Suprapubic skin (tissue), 4 donors: ENCODE measurements at places on chromosomes 2 and 18.

DNA sequence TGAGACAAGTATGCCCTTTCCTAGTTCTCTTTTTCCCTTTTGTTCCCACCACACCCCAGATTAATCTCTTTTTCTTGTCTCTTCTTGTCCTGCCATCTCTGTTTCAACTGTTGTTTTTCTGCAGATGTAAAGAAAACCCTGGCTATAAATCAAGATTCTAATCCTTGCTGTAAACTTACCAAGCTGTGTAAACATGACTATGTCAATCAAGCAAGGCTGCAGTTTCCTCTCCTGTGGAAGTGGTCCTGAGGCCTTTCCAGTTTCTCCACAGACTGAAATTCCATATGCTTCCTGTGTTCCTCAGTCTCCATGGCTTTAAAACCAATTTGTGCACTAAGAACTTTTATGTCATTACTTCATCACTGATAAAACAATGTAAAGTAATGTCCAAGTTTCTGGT lies 288.8 kb upstream of the PIK3C3 start:
- no peak overlapping the region for H3K4me3 ChIP-seq
- no peak overlapping the region for H3K27ac ChIP-seq
- H3K36me3 ChIP-seq: no peaks in the 10 kb centered on the region
- no peaks in the 10 kb centered on the region for H3K27me3 ChIP-seq

- peaks cover 28% of the 10 kb centered on the region for H3K4me1 ChIP-seq
- peak overlapping the region; percentile 74 for H3K27ac ChIP-seq
- H3K4me3 ChIP-seq: peak overlapping the region; percentile 5
- no peaks in the 10 kb centered on the region for H3K27me3 ChIP-seq
- H3K36me3 ChIP-seq: no peaks in the 10 kb centered on the region
These were observed 217.4 kb downstream of the CDCA7 start for GRCh38 chr2:173571887-173572680.

DNA sequence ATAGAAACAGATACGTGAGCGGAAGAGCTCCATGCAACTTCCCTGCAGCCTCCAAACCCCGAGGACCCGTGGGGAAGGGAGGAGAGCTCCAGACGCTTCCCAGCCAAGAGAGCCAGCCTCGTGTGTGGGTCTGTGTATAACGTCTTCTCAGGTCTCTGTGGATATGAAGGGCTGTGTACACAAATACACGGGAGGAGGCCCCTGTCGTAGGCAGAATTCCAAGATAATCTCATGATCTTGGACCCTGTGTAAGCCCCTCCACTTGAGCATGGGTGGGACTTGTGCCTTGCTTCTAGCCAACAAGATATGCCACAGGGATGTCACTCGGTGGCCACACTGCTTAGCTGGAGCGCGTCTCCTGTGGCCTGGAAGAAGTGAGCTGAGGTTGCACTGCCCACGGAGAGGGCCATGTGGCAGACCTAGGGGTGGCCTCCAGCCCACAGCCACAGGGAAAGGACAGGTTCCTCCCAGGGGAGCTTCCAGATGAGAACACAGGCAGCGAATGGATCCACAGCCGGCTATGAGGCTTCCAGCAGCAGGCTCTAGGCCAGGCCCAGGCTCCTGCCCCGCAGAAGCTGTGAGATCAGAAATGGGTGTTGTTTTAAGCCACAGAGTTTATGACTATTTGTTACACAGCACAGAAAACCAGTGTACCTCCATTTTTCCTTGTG lies 15.6 kb upstream of the KLF11 start:
- no peak for DNase-seq
- no peak overlapping the region for H3K27ac ChIP-seq
- H3K4me3 ChIP-seq: no peak overlapping the region
- H3K36me3 ChIP-seq: no peaks in the 10 kb centered on the region

- DNase-seq: no peak
- no peaks in the 10 kb centered on the region for H3K27me3 ChIP-seq
- no peaks in the 10 kb centered on the region for H3K36me3 ChIP-seq
- no peak overlapping the region for H3K27ac ChIP-seq
- peaks cover 26% of the 10 kb centered on the region for H3K4me1 ChIP-seq
These were observed 4.6 kb downstream of the MAP3K20 start for GRCh38 chr2:173079973-173080860.

DNA sequence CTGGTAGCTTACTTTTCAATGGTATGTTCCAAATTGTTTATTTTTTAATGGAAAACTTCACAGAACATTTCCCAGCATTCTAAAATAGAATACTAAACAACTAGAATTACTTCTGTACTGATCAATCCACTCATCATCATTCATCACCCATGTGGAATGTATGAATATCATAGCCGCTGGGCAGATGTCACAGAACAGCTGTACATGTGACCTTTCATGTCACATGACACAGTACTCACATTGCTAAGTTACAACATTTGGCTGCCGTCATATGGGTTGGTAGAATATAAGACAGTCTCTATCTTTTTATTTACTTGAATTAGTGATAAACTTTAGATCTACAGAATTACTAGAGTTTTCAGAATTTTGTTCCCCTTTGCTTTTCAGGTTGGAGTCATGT lies 387.6 kb downstream of the ZEB2 start:
- DNase-seq: no peak
- H3K36me3 ChIP-seq: no peaks in the 10 kb centered on the region
- H3K27me3 ChIP-seq: no peaks in the 10 kb centered on the region
- H3K27ac ChIP-seq: no peak overlapping the region

GRCh38 chr2:71526975-71527374 lies 73.6 kb downstream of the DYSF start:
- DNase-seq: no peak
- no peaks in the 10 kb centered on the region for H3K4me1 ChIP-seq
- no peak overlapping the region for H3K27ac ChIP-seq
- H3K36me3 ChIP-seq: no peaks in the 10 kb centered on the region
- H3K27me3 ChIP-seq: peaks cover 16% of the 10 kb centered on the region
- H3K4me3 ChIP-seq: no peak overlapping the region

GRCh38 chr2:237388036-237388435 lies 25.9 kb downstream of the COL6A3 start:
- DNase-seq: no peak
- no peaks in the 10 kb centered on the region for H3K27me3 ChIP-seq
- no peaks in the 10 kb centered on the region for H3K4me1 ChIP-seq
- peaks cover 7% of the 10 kb centered on the region for H3K36me3 ChIP-seq

DNA sequence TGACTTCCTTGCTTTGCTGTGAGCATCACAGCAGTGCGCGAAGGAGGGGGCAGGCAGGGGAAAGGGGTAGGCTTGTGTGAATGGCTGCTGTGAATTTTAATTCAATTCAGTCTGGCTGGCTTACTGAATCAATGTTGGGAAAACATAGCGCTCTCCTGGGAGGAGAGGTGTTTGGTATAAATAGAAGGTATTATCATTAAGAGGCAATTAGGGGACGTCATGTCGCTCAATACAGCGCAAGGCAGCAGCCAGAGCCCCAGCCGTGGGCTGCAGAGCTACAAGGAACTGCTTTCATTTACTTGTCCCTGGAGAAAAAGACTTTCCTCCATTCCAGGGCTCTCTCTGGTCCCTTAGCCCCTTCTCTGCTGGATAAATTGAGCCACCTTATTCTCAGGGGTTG lies 181.4 kb upstream of the MSH6 start:
- no peak overlapping the region for H3K4me3 ChIP-seq
- no peaks in the 10 kb centered on the region for H3K4me1 ChIP-seq
- no peak for DNase-seq
- H3K27me3 ChIP-seq: no peaks in the 10 kb centered on the region
- no peak overlapping the region for H3K27ac ChIP-seq
- no peaks in the 10 kb centered on the region for H3K36me3 ChIP-seq

GRCh38 chr2:149954981-149955600 lies 367.5 kb upstream of the MMADHC start:
- no peaks in the 10 kb centered on the region for H3K36me3 ChIP-seq
- DNase-seq: no peak
- no peak overlapping the region for H3K4me3 ChIP-seq

GRCh38 chr2:49003201-49003600 lies 151.1 kb downstream of the FSHR start:
- no peaks in the 10 kb centered on the region for H3K36me3 ChIP-seq
- no peak overlapping the region for H3K4me3 ChIP-seq
- no peak for DNase-seq
- no peaks in the 10 kb centered on the region for H3K27me3 ChIP-seq

- no peak overlapping the region for H3K4me3 ChIP-seq
- no peaks in the 10 kb centered on the region for H3K4me1 ChIP-seq
- no peak overlapping the region for H3K27ac ChIP-seq
These were observed 531.9 kb downstream of the PARD3B start for GRCh38 chr2:205077159-205077558.

DNA sequence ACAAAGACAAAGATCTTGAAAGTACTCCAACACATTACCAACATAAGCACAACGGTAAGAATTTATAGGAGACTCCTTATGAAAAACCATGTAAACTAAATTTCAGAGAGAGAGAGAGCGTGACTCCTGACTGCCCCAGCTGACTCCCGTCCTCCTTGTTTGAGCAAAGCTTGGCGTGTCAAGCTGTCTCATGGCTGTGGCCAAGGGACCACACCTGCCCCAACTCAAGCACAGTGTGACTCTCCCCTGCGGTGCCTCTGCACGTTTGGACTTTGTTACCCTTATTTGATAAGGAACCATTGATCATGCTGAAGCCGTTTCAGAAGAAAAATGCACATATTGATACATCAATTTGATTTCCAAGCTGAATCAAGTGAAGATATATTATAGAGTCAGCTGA lies 124.8 kb downstream of the COL6A3 start:
- no peaks in the 10 kb centered on the region for H3K27me3 ChIP-seq
- no peak overlapping the region for H3K4me3 ChIP-seq
- DNase-seq: no peak
- no peak overlapping the region for H3K27ac ChIP-seq
- peaks cover 32% of the 10 kb centered on the region for H3K4me1 ChIP-seq
- H3K36me3 ChIP-seq: no peaks in the 10 kb centered on the region

DNA sequence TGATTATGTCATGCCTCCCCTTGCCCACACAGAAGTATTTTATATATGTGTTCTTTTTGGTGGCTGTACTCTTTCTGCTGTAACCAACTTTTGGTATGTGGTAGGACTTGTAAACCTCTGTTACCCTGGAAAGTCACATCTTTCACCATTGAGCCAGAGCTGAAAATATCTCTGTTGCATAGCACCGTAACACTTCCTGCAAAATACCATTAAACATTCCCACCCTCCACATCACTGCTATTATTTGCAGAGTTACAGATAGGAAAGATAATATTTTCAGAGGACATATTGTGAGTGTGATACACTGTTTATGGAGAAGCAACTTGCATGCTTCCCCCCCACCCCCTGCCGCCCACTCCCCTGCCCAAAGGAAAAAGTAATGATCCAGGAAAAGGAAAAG lies 44.8 kb downstream of the CAB39 start:
- no peak overlapping the region for H3K4me3 ChIP-seq
- H3K27ac ChIP-seq: no peak overlapping the region
- H3K36me3 ChIP-seq: peaks cover 14% of the 10 kb centered on the region

GRCh38 chr2:195356026-195356425 lies 301.0 kb upstream of the SLC39A10 start:
- DNase-seq: no peak
- no peaks in the 10 kb centered on the region for H3K36me3 ChIP-seq
- no peak overlapping the region for H3K27ac ChIP-seq
- no peaks in the 10 kb centered on the region for H3K4me1 ChIP-seq
- H3K4me3 ChIP-seq: no peak overlapping the region

- no peak for DNase-seq
- no peak overlapping the region for H3K27ac ChIP-seq
- H3K4me1 ChIP-seq: no peaks in the 10 kb centered on the region
- no peaks in the 10 kb centered on the region for H3K36me3 ChIP-seq
These were observed 240.8 kb upstream of the RGPD4 start for GRCh38 chr2:107585851-107586250.

- no peak overlapping the region for H3K27ac ChIP-seq
- no peak overlapping the region for H3K4me3 ChIP-seq
- DNase-seq: peak; percentile 51
These were observed 51.2 kb downstream of the INHBB start for GRCh38 chr2:120396861-120397811.

GRCh38 chr2:221671515-221671914 lies 99.4 kb upstream of the EPHA4 start:
- no peaks in the 10 kb centered on the region for H3K27me3 ChIP-seq
- no peak overlapping the region for H3K27ac ChIP-seq
- no peaks in the 10 kb centered on the region for H3K4me1 ChIP-seq
- H3K36me3 ChIP-seq: no peaks in the 10 kb centered on the region
- no peak for DNase-seq

- no peaks in the 10 kb centered on the region for H3K27me3 ChIP-seq
- H3K27ac ChIP-seq: no peak overlapping the region
- no peaks in the 10 kb centered on the region for H3K4me1 ChIP-seq
- no peaks in the 10 kb centered on the region for H3K36me3 ChIP-seq
These were observed 554.0 kb downstream of the RIT2 start for GRCh38 chr18:42561521-42561920.

GRCh38 chr2:54909001-54909400 lies 141.2 kb downstream of the RTN4 start:
- no peak overlapping the region for H3K27ac ChIP-seq
- no peaks in the 10 kb centered on the region for H3K27me3 ChIP-seq
- H3K4me1 ChIP-seq: peaks cover 9% of the 10 kb centered on the region
- H3K36me3 ChIP-seq: no peaks in the 10 kb centered on the region
- no peak for DNase-seq
- no peak overlapping the region for H3K4me3 ChIP-seq
